Dermis microvascular lymphatic vessel endothelial cell (primary cell): ENCODE measurements at places on chromosomes 4 and X.
A peak's percentile ranks its signal among the peaks of the same experiment; 100 is the strongest.

- no peak for DNase-seq
These were observed 830.9 kb downstream of the TECRL start for GRCh38 chr4:63578383-63578782.

- no peak for DNase-seq
These were observed 284.1 kb downstream of the EVC2 start for GRCh38 chr4:5424211-5424610.

DNA sequence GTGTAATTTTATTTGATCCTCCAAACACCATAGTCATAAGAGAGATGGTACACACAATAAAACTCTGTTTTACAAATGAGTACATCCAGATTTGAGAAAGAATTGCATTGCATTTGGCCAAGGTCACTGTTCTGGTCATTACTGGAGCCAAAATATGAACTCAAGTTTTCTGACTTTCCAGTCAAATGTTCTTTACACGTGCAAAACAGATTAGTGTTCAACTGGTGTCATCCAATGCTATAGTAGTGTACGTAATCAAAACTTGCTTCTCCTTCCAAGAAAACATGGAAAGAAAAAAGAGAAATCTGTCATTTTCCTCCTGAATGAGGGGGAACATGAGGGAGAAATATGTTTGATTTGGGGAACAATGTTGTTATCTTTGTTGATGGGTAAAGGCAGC is 291.9 kb downstream of the NAF1 start:
- no peak for DNase-seq

DNA sequence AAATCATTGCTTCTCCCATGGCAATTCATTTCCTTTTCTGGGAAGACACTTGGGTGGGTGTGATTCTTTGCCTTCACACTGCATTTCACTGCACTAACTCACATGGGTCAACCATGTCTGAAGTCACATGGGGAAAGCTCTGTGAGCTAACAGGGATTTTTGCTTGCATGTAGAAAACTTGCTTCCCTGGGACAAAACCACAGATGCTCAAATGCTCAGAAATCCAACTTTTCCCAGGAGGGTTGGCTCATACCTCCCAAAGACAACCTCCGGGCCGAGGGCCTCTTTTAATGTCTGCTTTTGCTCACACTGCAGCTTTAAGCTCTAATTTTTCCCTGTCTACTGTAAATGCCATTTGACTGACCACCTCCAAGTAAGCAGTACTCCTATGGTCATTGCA is 1695.2 kb downstream of the STIM2 start:
- DNase-seq = no peak

- no peak for DNase-seq
These were observed 310.5 kb downstream of the TENM3 start for GRCh38 chr4:182553653-182554052.

- no peak for DNase-seq
These were observed 38.6 kb downstream of the NSUN7 start for GRCh38 chr4:40788331-40788730.

GRCh38 chrX:41009850-41010846 is 75.1 kb upstream of the USP9X start:
- DNase-seq = peak; percentile 87

DNA sequence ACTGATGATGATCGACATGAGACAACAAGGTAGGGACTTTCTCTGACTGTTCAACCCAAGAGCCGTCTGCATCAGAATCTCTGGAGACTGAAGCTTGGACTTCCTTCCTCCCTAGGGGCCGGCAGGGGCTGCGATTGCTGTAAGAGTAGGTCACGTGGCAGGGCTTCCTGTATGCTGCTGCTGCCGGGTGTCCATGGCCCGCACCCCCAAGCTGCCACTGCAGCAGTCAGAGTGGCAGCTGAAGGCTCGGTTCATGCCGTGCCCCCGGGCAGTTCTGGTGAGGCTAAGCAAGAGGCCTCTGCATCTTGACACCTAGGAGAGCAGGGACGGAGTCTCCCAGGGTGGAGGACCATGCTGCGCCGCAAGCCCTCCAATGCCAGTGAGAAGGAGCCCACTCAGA is at the start of gene SASH3:
SASH3 (plus strand) TSS at position 203 of the 400 bp plus-strand sequence; CDS start at position 352, 149 bp downstream.
- no peak for DNase-seq

- DNase-seq = no peak
These were observed 48.1 kb downstream of the WDR19 start for GRCh38 chr4:39230462-39230861.

DNA sequence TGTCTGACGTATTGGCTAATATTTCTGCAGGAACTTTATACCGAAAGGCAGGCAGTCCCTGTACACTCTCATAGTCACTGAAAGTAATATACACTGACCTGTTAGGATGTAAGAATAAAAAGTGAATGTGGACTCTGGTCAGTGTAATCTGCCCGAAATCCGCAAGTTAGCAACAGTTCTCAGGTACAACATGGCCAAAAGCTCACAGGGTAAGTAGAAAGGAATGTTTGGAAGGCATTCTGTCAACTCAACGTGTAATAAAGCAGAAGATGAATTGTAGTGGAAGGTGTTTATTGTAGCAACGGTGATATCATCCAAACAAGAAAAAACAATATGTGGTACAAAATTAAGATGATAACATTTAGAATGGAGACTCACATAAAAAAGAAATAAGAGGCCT is 26.0 kb upstream of the NUP54 start:
- DNase-seq = no peak

GRCh38 chr4:89879215-89879614 is 15.4 kb upstream of the MMRN1 start:
- no peak for DNase-seq
